NCI-H2081 treated with DMSO at 0.1 percent for 48 hours (cell line): ENCODE measurements at places on chromosomes 5 and 9.

DNA sequence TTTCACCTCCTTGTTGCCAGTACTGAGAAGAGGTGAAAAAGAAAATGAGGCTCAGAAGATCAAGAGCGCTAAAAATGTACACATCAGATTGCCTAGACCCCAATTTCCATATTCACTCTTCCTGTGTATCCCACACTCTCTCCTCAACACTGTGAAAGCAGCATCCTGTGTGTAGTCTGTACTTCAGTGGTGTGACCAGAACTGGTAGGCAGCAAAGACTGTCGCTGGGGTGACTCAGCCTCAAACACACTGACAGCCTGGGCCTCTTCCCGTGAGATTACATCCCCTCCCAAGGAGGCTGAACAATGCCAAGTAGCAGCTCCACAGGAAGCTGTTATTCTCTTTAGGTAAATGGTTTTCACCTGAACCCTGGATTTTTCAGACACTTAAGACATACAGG, 135.5 kb downstream of the CCDC192 start:
- no peak for DNase-seq

- no peak for DNase-seq
Measured at GRCh38 chr5:172637110-172637580, 3.9 kb upstream of the NEURL1B start.

DNA sequence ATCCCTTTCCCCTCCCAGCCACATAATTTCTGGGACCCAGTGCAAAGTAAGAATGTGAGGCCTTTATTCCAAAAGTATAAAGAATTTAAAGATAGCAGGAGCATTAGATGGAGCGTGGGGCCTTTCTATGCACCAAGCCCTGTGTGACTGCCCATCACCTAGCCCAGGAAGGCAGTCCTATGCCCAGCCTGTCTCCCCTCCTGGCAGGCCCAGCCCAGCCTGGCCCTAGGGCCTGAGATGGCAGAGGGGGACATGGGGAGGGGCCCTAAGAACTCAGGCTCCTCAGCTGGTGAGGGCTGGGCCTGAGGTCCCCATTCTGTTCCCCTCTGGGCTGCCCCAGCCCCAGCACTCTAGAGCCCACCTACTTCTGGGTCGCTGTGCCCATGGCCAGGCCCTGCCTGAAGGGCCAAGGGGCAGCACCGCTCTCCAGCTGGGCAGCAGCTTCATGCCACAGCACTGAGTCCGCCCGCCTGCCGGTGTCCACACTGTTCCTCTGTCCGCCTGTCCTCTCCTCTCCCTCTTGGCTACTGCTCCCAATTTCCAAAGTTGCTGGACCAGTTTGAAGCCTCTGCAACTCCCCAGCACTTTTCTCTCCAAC, 995 bp upstream of the SLC23A1 start:
- DNase-seq, result no peak

- DNase-seq, result no peak
Measured at GRCh38 chr5:119400245-119400644, 44.4 kb downstream of the TNFAIP8 start.

DNA sequence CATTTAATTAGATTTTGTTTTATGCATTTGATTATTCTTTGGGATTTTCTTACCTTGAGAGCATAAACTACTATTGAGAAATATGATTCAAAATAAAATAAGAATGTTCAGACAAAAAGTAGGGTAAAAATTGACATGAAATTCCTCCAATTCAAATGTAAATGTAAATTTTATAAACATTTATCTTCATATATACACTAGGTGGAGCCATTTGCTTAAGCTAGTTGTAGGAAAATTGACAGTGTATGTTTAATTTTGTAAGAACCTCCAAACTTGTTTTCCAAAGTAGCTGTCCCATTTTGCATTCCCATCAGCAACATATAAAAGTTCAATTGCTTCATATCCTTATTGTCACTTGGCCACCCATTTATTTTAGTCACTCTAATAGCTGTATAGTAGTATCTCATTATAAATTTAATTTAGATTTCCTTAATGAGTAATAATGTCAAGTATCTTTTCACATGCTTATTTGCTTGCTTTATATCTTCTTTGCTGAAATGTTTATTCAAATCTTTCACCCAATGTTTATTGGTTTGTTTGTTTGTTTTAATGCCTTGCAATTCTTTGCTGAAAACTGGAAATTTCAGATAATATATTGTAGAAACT, 37.6 kb upstream of the SLCO6A1 start:
- DNase-seq, result no peak

DNA sequence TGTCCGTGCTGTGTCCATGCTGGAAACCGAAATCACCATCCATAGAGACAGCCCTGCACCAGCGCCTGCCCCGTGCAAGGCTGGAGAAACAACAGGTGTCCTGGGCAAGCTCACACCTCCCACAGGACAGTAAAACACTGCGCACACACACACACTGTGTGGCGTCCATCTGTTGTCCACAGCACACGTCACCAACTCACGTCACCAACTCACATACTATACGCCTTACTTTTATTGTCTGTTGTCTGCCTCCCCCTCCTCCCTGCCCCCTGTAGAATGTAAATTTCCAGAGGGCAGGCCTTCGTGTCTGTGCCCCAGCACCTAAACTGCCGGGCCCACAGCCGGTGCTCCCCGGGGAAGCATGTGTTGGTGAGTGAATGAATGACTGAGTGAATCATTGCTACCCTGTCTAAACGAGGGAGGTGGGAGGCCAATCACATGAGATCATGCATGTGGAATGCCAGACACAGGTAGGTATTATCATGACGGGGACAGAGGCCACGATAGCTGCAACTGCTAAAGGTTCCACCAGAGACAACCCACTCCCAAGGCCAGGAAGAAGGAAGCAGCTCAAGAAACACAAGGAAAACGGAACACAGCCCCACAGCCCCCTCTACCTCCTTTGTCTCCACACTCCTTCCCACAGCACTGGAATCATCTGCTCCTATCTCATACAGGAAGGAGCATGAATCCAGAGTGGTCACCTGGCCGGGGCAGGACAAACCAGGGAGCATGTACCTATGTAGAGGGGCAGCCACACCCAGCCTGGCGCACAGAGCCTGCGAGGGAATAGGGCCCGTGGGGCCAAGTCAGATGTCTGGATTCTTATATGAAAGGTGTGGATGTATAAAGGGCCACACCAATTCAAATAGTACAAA, 41.9 kb downstream of the STK10 start:
- no peak for DNase-seq

DNA sequence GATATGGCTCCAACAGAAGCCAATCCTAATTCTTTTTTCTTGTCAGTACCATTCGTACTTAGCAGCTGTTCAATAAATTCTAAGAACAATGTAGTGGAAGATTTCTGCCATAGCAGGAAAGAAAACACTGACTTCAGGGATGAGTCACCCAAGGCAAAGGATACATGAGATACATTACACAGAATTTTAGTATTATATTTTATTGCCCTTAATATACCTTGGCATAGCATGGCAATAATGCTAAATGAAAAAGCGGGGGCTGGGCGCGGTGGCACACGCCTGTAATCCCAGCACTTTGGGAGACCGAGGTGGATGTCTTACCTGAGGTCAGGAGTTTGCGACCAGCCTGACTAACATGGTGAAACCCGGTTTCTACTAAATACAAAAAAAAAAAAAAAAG, 619.1 kb upstream of the DAB2 start:
- DNase-seq, result no peak

GRCh38 chr9:4489919-4490704, at the start of gene SLC1A1:
Gene SLC1A1, plus strand, starts transcription at chr9:4490468. Its CDS starts 212 bp downstream, at chr9:4490680.
- no peak for DNase-seq

- no peak for DNase-seq
Measured at GRCh38 chr5:167968837-167969236, 322.6 kb upstream of the WWC1 start.

GRCh38 chr9:134434894-134435506, 108.7 kb downstream of the RXRA start:
- DNase-seq, result no peak

- DNase-seq, result no peak
Measured at GRCh38 chr9:113436728-113437515, 26.4 kb downstream of the C9orf43 start.

DNA sequence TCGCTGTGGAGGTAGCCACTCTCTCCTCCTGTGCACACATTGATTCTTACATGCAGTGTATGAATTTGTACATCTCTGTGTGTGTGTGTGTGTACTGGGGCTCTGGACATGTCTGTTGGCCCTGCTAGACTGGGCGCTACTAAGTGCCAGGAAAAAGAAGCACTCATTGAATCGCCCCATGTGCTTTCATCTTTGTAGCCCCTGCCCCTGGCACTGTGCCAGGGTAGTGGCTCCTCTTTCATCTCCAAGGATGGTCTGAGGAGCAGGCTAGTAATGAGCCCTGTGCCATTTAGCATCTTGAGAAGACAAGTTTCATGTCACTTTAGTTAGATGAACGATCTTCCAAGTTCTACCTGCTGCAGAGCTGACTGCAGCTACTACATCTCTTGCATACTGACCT, 34.4 kb upstream of the EQTN start:
- no peak for DNase-seq

DNA sequence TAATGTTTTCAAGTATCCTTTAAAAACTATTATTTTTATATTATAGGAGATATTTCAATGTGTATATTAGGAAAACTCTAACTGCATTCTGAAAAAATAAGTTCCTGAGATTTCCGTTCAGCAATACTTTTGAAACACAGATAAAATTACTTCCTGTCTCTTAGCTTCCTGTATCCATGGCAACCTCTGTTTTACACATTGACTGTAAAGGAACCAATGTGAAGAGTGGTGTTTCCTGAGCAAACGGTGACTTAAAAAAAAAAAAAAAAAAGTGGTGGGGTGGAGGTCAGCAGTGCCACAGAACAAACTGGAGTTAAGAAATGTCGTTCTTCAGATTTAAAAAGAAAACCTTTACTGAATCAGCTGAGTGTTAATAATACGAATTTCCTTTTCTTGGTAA, at the start of gene LRRC70:
LRRC70 (plus strand) TSS at position 280 of the 400 bp plus-strand sequence. CDS start 620 bp downstream, outside the sequence.
- DNase-seq, result no peak

- no peak for DNase-seq
Measured at GRCh38 chr9:124617477-124618141, 110.4 kb upstream of the NR5A1 start.

DNA sequence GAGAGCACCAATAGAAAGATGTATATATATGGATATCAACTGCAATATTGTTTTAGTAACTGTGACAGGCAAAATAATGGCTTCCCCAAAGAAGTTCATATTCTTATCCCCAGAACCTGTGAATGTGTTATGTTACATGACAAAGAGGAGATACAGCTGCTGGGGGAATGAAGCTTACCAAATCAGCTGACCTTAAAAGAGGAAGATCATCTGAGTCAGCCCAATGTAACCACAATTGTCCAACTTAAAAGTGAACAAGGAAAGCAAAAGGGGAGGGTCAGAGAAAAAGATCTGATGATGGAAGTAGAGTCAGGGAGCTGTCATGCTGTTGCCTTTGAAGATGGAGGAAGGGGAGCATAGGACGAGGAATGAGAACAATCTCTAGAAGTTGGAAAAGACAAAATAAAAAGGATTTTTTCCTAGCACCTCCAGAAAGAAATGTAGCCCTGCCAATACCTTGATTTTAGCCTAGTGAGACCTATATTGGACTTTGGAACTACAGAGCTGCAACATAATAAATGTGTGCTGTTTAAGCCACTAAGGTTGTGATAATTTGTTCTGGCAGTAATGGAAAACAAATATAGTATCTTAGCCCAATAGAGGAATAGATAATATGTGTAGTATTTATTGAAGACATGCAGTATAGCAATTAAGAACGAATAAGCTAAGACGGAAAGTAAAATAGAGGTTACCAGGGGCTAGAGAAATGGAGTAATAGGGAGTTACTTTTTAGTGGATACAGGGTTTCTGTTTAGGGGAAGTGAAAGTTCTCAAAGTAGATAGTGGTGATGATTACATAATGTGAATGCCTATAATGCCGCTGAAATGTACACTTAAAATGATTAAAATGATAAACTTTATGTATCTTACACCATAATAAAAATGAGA, 115.9 kb downstream of the PIK3R1 start:
- DNase-seq, result no peak

DNA sequence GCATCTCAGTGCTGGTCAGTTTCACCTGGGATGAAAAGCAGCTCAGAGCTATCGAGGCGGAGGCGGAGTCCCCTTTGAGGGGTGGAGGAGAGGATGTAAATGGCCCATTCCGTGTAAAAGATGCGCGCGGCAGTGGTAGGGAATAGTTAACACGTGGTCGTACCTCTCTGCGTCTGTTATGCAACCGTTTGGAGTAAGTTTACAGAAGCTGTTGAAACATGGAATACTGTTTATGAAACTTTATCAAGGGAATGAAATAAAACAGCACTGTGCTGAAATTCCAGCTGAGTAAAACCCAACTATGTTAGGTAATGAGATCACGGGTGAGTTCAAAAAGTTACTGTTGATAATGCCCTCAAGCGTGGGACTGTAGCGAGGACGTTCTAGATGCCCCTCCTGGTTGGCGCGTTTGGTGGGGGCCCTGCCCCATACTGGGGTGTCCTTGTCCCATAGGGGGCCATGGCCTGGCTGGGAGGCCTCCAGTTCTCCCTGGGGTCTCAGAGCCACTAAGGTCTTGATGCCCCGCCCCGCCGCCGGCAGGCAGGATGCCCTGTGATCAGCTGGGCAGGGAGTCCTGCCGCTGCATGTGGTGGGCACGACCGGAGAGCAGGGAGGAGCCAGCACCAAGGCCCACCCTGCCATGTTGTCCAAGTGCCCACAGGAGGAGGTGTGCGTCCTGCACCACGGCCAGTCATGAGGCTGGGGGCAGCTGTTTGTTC, 90.9 kb downstream of the COL5A1 start:
- DNase-seq, result no peak

DNA sequence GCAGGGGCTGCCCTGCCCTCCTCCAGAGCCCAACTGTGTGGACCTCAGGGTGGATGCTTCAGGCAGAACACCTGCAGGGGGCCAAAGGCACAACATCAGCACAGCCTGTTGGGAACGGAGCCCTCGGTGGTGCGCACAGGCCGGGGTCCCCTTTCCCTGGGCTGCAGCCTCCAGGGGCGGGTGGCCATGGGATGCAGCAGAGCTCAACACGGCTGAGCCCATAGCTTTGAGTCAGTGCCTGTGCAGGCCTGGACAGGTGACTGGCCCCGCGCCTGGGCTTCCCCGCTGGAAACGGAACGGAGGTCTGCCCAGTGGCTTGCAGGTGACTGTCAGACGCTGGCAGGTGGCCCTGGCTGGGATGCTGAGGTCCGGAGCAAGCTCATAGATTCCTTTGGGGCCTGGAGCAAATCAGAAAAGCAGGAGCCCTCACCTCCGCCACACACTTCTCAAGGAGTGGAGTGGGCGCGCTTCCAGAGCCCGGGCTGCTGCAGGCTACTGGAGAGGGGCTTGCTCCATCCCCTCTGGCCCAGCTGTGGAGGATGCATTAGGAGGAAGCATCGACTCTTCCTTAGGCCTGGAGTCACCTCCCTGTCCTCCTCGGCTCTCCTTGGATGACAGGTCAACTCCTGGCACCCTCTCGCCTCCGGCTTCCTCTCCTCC, 69.8 kb upstream of the RNU6ATAC start:
- no peak for DNase-seq

DNA sequence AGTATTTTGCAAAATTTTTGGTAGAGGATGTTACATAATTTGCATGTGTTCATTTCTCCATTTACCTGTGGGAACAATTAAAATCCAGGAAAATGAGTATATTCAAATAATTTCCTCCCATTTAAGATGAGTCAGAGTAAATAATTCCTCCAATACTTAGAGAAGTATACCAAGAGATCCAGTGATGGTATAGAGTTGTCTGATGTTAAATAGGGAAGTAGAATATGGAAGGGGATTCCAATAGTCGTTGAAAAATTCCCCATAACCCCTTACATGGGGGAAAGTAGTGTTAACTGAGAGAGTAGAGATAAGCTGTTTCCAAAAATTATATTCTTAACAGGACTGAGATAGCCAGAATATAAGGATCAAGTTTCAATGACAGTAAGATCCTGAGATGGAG, 15.7 kb downstream of the CD274 start:
- DNase-seq, result no peak
